ENCODE measurements at places on chromosomes 3 and 15. TPM values are rescaled to one million over a fixed set of nuclear protein-coding genes. Genes with fewer than 3 reads are reported as not detected.

CCNB2 gene
- total RNA-seq: 21.4 TPM

SNTN gene
- total RNA-seq: not detected

LYZL4 gene
- total RNA-seq: not detected

CYP1A2 gene
- total RNA-seq: not detected

TLNRD1 gene
- 8.7 TPM for total RNA-seq

ST6GAL1 gene
- 0.11 TPM for total RNA-seq

MYLK gene
- 611 TPM for total RNA-seq

CTDSPL2 gene
- 58.2 TPM for total RNA-seq

XYLB gene
- 5.4 TPM for total RNA-seq

CADPS gene
- 11.9 TPM for total RNA-seq

COMMD4 gene
- total RNA-seq: 69.5 TPM

PRTG gene
- total RNA-seq: 1.5 TPM

KCNMB2 gene
- 0.87 TPM for total RNA-seq

LMAN1L gene
- total RNA-seq: not detected

CGNL1 gene
- 1.5 TPM for total RNA-seq

MESP2 gene
- 0.75 TPM for total RNA-seq

KCNMB3 gene
- total RNA-seq: 1.5 TPM

NR1I2 gene
- total RNA-seq: not detected

LRTM1 gene
- not detected for total RNA-seq

ZNF280D gene
- total RNA-seq: 27.9 TPM

STX19 gene
- not detected for total RNA-seq

CD200R1 gene
- total RNA-seq: not detected

RBMS3 gene
- total RNA-seq: 22.5 TPM

MELTF gene
- 1.00 TPM for total RNA-seq

HRG gene
- total RNA-seq: not detected

REC114 gene
- not detected for total RNA-seq

ZNF774 gene
- total RNA-seq: 1.1 TPM

GRAMD2A gene
- 0.33 TPM for total RNA-seq

SLC6A20 gene
- total RNA-seq: not detected

CASR gene
- not detected for total RNA-seq

ARHGEF3 gene
- 5.8 TPM for total RNA-seq

ITPR1 gene
- 36.9 TPM for total RNA-seq

GPR156 gene
- 0.55 TPM for total RNA-seq

RASGRP1 gene
- 0.22 TPM for total RNA-seq

RBP2 gene
- total RNA-seq: not detected

ZNF660 gene
- 1.7 TPM for total RNA-seq

LRRC15 gene
- total RNA-seq: 0.55 TPM

ARHGAP31 gene
- 5.8 TPM for total RNA-seq

UBE2E2 gene
- total RNA-seq: 54.9 TPM

CHRNA5 gene
- total RNA-seq: 5.1 TPM

CCDC13 gene
- total RNA-seq: 0.33 TPM

RPS17 gene
- 1,039 TPM for total RNA-seq

SYNPR gene
- total RNA-seq: not detected

ZDHHC19 gene
- not detected for total RNA-seq

NR2E3 gene
- 0.25 TPM for total RNA-seq

CHRM5 gene
- total RNA-seq: 0.75 TPM

STARD5 gene
- 5.6 TPM for total RNA-seq

CBLB gene
- 47.7 TPM for total RNA-seq

OIP5 gene
- total RNA-seq: 12.1 TPM

CHST13 gene
- not detected for total RNA-seq

OR5K2 gene
- not detected for total RNA-seq

NOX5 gene
- 0.25 TPM for total RNA-seq

OR4F6 gene
- not detected for total RNA-seq

PCLAF gene
- total RNA-seq: 44.9 TPM

SEMA3G gene
- under 0.01 TPM for total RNA-seq

CCR9 gene
- not detected for total RNA-seq

FMN1 gene
- total RNA-seq: 11.0 TPM
